Prostate gland (tissue), 2 donors: ENCODE measurements at places on chromosomes 11 and 22. TPM values are rescaled to one million over a fixed set of nuclear protein-coding genes. Genes with fewer than 3 reads are reported as not detected.

Gene ARHGAP42
- total RNA-seq = 12.8 TPM

Gene ROBO4
- total RNA-seq = 22.0 TPM

Gene SDHAF2
- total RNA-seq = 59.4 TPM

Gene HTR3B
- total RNA-seq = not detected

Gene GSC2
- total RNA-seq = not detected

Gene OR8D1
- not detected for total RNA-seq

Gene TMPRSS13
- 14.7 TPM for total RNA-seq

Gene MYO7A
- 3.1 TPM for total RNA-seq

Gene C1QTNF5
- 15.3 TPM for total RNA-seq

Gene SNU13
- total RNA-seq = 161 TPM

Gene VPREB1
- total RNA-seq = not detected

Gene YPEL1
- total RNA-seq = 2.9 TPM

Gene NPAS4
- 0.74 TPM for total RNA-seq

Gene PNPLA2
- 61.8 TPM for total RNA-seq

Gene LINC01488
- not detected for total RNA-seq

Gene PHF5A
- 35.8 TPM for total RNA-seq

Gene TMPRSS6
- total RNA-seq = 0.45 TPM

Gene YAP1
- total RNA-seq = 137 TPM

Gene OR56A5
- not detected for total RNA-seq

Gene DEPDC7
- 8.9 TPM for total RNA-seq

Gene ANKK1
- 2.4 TPM for total RNA-seq

Gene TRPM5
- total RNA-seq = 0.68 TPM

Gene IGLL1
- total RNA-seq = 0.85 TPM

Gene LRRC74B
- total RNA-seq = 0.45 TPM

Gene PIWIL4
- 0.82 TPM for total RNA-seq

Gene PRDM11
- 13.1 TPM for total RNA-seq

Gene MUC6
- 2.3 TPM for total RNA-seq

Gene CDC42EP2
- total RNA-seq = 8.7 TPM

Gene LRRC10B
- total RNA-seq = 1.2 TPM

Gene USP47
- total RNA-seq = 58.4 TPM

Gene C11orf16
- not detected for total RNA-seq

Gene HEPACAM
- total RNA-seq = not detected
